ENCODE measurements at places on chromosomes 6 and 20.

DNA sequence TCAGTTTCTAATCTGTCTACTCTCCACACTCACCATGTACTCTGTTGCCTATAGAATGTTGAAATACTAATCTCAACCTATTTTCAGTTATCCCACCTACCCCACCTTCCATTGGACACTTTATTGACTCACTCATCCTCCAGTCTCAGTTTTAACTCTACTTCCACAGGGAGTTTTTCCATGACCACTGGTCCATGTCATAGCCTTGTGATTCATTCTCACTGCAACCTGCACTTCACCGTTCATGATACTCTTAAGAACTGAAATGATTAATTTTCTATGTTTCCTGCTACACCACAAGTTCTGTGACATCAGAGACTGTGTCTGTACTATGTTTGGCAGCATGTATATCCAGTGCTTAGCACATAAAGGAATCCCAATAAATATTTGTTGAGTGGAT is 122.8 kb upstream of the HSF2 start:
- DNase-seq, result no peak

DNA sequence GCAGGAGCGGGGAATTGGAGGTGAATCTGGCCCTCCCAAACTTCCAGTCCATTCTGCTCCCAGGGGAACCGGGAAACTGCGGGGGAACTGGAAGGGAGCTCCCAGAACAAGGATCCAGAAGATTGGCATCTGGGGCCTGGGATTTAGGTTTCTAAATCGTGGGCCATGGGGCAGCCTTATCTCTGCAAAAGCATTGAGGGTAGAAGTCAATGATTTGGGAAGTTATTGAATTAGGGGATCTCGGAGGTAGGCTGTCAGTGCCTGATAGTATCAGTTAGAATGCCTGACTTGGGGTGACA is 45.1 kb downstream of the HNF4A start:
- DNase-seq, result no peak

- DNase-seq, result no peak
These were observed 258.1 kb downstream of the DLL1 start for GRCh38 chr6:170032706-170033309.

GRCh38 chr6:42433409-42433808 is 18.3 kb downstream of the TRERF1 start:
- DNase-seq, result no peak

DNA sequence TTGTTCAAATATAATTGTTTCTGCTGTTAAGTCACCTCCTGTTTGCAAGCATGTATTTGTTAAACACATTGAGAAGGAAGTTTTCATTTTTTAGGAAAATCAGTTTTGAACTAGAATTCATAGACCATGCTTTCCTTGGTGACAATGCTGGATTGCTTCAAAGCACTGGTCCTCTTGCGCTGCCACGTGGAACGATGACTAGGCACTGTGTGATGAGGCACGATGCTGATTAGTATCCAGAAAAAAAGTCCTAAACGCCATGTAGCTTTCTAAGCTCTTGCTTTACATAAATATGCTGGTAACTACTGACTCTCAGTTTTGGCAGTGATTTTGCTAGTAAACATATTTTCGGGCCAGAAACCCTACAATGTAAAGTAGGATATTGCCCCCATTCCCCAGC is 11.1 kb upstream of the EXOC2 start:
- DNase-seq, result no peak

- DNase-seq, result no peak
These were observed 467.2 kb upstream of the ZNF337 start for GRCh38 chr20:26163890-26164289.

DNA sequence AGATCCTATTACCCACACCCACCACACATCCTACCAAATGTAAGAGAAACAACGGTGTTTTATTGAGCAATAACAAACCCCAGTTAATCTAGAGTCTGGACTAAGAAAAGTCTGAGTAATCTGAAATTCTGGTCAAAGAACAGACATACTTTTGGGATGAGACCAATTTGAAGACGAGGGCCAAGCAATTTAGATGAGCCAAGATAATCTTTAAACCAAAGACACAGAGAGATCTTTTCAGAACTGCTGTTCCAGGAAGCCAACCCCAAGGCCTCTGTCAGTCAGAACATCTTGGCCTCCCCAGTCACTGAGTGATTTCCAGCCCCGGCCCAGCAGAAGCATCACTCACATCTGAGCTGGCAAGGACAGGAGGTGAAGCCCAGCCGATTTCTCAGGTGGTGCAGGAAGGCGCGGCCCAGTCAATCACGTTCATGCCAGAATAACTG is 118.5 kb upstream of the SYNDIG1 start:
- no peak for DNase-seq

GRCh38 chr6:134537146-134537555 is 219.2 kb upstream of the SGK1 start:
- DNase-seq, result no peak

GRCh38 chr6:98433325-98434056 is 400.9 kb upstream of the POU3F2 start:
- no peak for DNase-seq

DNA sequence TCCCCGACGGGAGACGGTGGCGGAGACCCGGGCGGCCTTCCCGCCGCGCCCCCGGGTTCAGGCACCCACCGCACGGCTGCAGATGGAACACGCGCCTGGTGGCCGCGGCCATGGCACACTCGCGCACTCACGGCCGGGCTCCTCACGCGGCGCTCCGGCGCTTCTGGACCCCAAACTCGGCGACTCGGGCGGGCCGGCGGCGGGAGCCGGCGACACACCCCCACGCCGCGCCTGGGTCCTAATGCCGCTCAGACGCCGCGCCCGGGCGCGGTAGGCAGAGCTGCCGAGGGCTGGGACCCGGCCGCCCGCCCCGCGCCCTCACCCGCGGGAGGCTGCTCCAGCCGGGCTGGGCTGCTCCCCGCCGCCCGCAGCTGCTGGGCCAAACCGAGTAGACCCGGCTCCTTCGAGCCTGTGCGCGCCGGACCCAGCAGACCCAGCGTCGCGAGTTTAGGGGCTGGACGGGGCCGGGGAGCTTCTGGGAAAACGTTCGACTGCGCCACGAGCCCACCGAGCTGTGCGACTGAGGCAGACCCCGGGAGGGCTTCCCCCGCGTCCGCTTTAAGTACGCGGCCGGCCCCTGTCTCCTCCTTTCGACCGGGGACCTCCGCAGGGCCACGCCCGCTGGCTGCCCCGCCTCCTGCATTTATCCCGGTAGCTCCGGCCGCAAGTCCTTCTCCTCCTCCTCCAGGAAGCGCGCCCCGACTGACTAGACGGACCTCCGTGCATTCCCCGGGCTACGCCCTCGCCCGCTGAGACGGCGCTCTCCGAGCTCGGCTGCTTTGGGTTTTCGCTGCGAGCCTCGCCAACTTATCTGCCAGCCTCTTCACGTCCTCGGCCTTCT is at the start of gene SLC4A11:
TSS of gene SLC4A11 (minus strand) at position 165 of the 841 bp plus-strand sequence. CDS start at position 112, 53 bp downstream.
- no peak for DNase-seq

Data from cortex of kidney (tissue), 1 donor.